Stimulated activated CD8-positive, alpha-beta memory T cell treated with anti-CD3 and anti-CD28 coated beads, Interleukin-15, amount 100 ng/mL, for 24 hours (primary cell): ENCODE measurements at places on chromosomes 2 and 18.
A peak's percentile ranks its signal among the peaks of the same experiment; 100 is the strongest.

GRCh38 chr2:11901351-11902069 lies 155.1 kb downstream of the LPIN1 start:
- DNase-seq: no peak

DNA sequence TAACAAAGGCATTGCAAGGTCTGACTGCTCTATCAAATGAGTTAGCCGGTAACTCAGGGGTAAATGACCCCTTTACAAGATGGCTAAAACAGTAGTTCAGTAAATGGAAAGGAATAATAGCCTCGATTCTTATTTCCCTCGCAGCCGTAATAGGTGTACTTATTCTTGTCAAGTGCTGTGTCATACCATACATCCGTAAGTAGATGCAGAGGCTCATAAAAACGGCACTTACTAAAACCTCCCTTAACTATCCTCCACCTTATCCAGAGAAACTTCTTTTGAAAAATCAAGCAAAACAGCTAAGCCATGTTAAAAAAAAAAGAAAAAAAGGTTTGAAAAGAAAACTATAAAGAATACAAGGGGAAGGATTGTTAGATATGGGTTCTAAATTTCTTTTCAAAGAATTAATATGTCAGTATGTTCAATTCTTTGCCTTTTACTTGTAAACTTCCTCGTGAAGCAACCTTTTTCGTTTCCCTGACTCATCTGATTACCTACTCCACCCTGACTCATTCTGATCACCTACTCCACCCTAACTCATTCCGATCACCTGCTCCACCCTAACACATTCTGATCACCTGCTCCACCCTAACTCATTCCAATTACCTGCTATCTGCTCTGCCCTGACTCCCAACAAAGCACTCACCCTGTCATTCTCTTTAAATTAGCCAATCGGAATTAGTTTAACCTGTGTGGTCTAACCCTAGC lies 127.5 kb downstream of the SPAG16 start:
- no peak for DNase-seq

GRCh38 chr2:24459224-24460161 lies 31.6 kb upstream of the NCOA1 start:
- no peak for DNase-seq

DNA sequence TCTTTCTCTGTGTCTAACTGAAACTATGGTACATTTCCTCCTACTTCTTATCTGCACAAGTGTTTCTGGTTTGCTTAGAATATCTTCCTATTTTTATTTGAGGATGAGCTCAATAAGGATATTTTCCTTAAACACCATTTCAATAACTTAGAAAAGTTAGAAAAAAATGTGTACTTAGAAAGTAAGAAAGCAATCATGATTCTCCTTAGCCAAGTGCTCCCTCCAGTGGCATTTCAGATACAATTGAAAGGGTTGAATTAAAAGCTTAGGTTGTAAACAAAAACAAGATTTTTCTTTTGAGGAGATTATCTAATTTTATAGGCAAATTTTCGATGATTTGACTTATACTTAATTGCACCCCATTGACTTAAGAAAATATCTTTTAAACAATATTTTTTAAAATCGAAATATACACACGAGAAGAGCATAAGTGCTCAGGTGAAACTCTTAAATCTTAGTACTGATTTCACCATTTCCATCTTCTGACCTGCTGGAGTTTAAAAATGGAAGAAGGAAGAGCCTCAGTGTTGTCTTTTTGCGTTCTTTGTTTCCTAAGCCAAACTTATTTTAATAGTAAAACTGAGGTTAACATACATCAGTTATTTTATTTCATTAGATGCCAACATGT lies 26.9 kb downstream of the C18orf63 start:
- no peak for DNase-seq

GRCh38 chr18:36333414-36333813 lies 35.9 kb downstream of the FHOD3 start:
- DNase-seq: no peak

DNA sequence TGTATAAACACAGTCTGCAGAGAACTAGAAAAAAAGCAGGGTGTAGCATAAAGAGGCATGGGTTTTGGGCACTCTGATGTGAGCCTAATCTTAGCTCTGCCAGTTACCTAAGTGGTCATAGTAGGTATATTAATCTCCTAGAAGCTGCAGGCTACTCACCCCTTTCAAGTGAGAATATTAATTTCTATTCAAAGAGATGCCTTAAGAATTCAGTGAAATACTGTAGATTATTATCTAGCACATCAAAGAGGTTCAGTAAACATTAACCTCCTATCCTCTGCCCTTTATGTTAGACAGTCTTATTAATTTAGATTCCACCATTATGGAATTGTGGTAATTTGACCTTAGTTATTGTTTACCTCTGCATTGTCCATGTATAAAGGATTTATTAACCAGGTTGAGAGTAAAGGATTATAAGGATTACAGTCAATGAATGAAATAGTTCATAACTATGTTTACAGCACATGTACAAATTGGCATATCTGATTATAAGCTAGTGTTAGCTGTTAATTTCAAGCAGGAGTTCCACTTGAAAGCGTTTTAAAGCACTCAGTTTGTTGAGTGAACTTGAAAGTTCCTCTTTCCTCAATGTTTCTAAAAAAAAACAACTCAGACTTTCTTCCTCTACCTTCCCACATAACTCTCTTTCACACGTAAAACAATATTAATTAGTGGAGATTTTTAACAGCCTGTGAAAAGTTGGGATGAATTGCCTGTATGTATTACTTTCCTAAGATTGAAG lies 150.6 kb upstream of the EPC2 start:
- no peak for DNase-seq

GRCh38 chr18:36547544-36547943 lies 250.0 kb downstream of the FHOD3 start:
- DNase-seq: no peak

DNA sequence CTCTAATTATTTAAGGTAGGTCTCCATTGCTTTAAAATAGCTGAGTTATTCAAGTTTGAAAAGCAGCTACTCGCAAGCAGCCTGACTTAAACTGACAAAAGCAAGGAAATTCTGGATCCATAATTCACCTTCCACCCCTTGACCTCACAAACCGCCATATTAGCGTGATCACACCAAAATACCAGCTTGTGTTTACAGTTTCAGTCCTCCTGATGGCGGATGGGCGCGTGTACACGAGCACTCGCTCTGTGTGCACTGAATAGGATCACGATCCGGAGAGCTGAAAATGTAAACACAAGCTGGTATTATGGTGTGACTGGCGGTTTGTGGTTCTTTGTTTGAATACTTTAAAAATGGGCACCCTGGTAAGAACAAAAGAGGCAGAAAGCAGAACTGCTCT lies 42.4 kb upstream of the PSMD14 start:
- no peak for DNase-seq

DNA sequence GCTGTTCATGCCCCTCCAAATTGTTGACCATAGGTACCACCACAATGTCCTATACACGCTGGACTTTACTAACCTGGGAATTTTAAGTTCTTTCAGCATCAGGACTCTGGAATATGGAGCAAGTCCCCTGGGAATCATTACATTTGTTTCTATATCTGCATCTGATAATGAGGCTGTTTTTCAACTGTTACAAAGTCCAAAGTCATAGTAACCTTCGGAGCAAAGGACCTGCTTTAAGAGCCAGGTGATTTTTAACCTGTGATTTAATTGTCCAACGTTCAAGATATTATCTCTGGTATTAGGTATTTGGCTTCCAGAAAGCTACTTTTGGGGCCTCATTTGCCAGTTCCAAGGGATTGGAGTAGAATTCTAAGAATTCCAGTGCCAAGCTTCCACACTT lies 7.5 kb upstream of the B3GNT2 start:
- no peak for DNase-seq

- DNase-seq: no peak
Observed at GRCh38 chr2:142323206-142323605, 192.4 kb upstream of the LRP1B start.

GRCh38 chr2:21165350-21165749 lies 41.6 kb downstream of the TDRD15 start:
- no peak for DNase-seq

- no peak for DNase-seq
Observed at GRCh38 chr2:232369126-232369951, 9.2 kb upstream of the ALPP start.

- no peak for DNase-seq
Observed at GRCh38 chr2:54261537-54261936, 5.5 kb upstream of the TSPYL6 start.

DNA sequence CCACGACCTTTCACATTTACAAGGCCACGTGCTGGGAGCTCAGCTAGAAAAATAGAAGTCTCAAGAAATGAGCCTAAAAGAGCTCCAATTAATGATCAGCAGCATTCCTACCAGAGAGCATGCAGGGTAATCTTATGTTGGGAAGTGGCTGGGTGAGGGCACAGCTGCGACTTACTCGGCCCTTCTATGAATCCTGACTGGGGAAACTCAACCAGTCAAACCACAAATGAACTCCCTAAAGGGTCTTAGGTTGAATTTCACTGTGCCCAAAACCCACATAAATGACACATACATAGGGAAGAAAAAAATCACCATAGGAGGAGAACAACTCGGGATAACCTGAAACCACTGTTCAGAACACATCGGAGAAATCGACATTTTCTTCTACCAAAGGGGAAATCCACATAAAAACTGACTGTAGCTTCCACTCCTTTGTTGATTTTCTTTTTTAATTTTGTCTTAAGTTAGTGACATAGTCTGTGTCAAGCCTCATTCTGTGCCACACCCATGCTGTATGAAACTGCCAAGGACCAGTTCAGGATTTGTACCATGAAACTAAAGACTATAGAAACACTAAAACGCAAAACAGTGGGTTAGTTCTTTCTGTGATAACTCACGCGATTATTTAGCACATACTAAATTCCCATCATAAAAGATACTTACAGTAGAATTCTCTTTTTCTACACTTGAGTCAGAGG lies 54.7 kb downstream of the UXS1 start:
- no peak for DNase-seq

DNA sequence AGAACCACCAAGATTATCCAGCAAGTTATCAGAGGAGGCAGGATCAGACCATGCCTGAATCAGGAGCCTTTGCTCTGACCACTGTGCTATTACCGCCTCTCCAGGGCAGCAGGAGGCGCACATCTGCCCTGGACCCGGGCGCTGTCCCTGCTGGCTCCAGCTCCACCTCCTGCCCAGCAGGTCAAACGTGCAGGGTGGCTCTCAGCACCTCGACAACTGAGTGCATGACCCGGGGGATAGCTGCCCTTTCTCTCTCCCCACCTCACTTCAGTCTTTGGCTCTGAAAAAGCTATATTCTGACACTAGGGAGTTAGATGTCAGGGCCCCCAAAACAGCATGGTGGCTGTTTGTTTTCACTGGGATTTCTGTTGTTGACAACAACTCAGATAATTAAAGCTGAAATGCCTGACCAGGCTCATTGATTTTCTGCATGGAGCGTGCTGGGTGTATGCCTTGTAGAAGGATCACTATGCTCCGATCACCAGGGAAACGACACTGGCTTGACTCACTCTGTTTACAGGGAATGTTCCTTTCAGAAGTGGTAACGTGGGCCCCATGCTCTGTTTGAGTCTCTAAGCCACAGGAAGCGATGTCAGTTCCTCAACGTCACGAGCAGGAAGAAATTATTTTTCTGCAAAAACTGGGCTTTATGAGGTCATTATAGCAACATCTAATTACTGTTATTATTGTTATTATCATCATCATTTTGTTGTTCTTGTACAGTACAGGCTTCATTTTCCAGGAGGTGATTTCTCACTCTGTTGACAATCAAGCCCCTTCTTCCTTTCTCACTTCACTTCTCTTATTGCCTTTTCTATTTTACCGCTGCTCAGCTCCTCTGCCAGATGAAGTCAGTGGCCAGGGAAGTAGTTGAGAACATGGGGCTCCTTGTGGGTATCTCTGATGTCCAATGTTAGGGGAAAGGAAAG lies 125.6 kb downstream of the PLB1 start:
- no peak for DNase-seq

GRCh38 chr2:162127422-162127821 lies 24.6 kb downstream of the GCG start:
- DNase-seq: no peak

DNA sequence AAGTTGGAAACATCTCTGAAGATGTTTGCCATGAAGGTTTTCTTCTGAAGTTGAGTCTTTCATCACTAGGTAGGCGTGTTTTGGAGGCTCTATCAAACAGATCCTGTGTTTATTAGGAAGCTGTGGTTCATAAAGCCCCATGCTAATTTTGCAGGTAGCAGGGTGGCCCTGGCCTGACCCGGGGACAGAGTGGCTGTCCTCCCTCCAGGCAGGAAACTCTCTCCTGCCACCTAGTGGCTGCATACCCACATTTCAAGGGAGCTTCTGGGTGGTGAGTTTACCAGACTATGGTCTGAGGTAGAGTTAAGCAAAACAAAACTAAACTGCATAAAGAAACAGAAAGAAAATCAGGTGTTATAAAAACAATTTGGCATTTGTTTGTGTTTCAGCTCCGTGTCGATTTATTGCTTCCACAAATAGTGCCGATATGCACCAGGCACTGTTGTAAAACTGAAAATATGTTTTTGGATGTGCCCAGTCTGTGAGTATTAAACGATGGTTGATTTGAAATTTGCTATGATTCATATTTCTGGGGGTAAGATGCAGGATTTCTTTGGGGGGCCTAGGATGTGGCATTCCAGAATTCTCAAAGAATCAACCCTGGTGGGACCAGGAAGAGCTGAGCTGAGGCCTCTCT lies 26.0 kb upstream of the IL37 start:
- peak; percentile 39 for DNase-seq

DNA sequence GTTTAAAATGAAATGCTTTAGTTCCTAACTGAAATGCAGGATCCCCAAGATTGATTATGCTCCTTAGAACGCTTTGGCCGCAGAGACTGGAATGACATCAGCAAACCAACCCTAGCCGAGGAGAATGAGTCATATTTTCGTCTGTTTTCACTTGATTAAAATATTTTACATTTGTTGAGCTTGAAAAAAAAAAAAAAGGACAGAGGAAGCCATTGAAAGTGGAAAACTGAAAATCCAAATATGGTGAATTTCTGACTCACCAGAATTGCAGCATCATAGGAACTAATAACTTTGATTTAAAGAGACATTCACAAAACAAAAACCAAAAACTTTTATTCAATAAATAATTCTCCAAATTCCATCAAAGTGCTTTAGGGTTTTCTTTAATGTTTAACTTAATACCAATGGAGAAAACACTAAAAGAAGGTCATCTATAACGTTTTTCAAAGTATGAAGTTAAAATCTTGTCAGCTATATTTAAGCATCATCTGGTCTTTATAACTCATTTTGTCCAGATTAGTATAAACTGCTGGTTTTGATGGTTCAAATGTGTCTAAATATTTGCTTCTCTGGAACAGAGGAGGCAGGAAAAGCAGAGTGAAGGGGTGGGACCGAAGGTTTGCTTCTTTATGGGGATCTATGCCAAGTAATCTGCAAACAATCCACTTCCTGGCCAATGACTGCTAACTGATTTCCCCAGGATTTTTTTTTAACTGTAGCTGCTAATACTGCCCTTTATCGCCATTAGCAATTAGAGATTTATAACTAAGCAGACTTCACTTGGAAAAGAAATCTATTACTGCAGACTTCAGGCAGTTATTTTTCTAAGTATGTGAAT lies 30.9 kb upstream of the COL5A2 start:
- DNase-seq: no peak

GRCh38 chr2:184756885-184757284 lies 158.6 kb downstream of the ZNF804A start:
- DNase-seq: no peak

- no peak for DNase-seq
Observed at GRCh38 chr2:73889206-73889605, 3.6 kb upstream of the ACTG2 start.
